ENCODE measurements at places on chromosomes 2 and 18.

GRCh38 chr18:7195266-7195665, 35.6 kb upstream of the LRRC30 start:
- no peak for DNase-seq

- DNase-seq, result no peak
Measured at GRCh38 chr2:123720760-123721159, 304.3 kb upstream of the CNTNAP5 start.

- no peak for DNase-seq
Measured at GRCh38 chr18:13328213-13328612, 109.7 kb downstream of the LDLRAD4 start.

- DNase-seq, result peak; percentile 48
Measured at GRCh38 chr2:101823347-101823791, 125.9 kb downstream of the MAP4K4 start.

DNA sequence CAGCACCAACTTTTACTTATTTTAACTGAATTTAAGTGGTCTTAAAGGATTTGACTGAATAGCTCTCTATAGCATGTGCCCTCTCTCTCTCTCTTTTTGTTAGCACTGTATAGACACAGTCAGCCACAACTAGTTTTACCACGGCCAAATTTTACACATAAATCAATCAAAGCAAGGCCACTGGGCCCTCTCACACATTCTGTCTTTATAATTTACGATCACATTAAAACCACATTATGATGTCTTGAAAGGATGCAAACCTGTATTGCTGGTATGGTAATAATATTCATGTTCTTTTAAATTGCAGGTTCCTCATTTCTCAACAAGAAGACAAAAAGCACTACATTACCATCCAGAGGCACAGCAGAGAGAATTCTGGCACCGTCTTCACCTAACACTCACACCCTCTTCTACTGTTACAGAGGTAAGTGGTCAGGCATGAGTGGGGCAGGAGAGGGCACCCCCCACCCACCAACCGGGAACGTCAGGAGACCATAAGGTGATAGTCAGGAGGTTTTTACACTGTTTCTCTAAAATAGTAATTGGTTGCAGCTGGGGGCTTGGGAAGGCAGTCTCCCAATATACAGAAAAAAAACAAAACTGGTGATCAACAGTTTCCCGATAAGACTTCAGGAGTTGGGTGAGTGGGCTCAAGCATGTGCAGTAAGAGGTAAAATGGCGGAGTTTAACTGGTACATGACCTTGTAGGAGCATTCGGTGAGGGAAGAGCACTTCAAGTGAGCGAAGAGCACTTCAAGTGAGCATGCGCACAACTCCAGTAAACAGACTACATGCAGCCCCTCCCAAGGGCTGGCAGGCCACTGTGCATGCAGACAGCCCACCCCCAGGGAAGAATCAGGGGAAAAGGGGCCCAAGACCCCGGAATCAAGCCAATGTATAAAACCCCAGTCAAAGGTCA, 296.7 kb downstream of the PIEZO2 start:
- no peak for DNase-seq

DNA sequence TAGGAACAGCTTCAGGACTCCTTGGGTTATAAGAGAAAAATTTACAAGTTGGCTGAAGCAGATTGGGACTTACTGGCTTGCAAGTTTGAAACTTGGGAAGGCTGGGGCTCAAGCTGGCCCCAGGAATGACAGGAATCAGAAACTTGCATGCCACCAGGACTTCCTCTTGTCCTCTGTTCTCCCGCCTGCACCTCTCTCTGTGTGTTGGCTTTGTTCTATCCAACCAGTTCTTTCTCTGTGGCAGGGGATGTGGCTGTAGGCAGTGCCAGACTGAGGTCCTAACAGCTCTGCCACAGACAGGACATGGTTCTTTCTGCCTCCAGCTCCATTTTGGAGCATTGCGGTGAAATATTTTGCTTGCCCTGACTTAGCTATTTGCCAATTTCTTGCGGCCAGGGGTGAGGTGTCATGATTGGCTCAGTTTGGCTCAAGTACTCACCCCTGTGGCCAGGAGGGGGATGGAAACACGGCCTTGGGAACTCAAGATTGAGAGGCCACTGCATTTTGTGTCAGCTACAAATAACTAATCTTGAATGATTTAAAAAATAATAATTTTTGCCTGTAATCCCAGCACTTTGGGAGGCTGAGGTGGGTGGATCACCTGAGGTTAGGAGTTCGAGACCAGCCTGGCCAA, 48.9 kb downstream of the MEP1B start:
- no peak for DNase-seq

GRCh38 chr2:112688086-112688880, 32.5 kb upstream of the NT5DC4 start:
- DNase-seq, result peak; percentile 44

GRCh38 chr2:235693279-235693678, 199.4 kb downstream of the AGAP1 start:
- DNase-seq, result no peak

- DNase-seq, result no peak
Measured at GRCh38 chr2:49514201-49514600, 359.9 kb upstream of the FSHR start.

DNA sequence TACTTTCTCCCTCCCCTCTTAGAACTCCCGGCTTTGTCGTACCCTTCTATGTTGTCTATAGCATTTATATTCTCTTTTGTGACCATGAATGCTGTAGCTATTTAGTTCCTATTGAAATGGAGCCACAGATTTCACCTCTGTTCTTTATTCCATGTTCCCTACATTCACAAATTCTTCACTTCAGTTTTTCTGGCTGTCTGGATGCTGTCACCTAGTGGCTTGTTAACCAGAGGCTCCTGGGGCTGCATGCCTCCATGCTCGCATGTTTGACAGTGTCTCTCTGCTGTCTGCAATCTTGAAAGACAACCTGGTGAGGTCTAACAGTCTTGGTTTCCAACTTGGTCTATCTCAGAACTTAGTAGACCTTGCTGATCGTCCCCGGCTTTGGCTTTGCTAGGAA, 48.2 kb downstream of the CFAP221 start:
- DNase-seq, result no peak

DNA sequence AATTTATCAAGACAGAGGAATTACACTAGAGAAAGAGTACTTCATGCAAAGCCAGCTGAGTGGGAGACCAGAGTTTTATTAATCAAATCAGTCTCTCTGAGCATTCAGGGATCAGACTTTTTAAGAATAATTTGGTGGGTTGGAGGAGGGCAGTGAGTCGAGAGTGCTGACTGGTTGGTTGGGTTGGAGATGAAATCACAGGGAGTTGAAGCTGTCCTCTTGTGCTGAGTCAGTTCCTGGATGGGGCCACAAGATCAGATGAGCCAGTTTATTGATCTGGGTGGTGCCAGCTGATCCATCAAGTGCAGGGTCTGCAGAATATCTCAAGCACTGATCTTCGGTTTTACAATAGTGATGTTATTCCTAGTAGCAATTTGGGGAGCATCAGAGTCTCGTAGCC, 21.4 kb upstream of the PDCL3 start:
- DNase-seq, result no peak

DNA sequence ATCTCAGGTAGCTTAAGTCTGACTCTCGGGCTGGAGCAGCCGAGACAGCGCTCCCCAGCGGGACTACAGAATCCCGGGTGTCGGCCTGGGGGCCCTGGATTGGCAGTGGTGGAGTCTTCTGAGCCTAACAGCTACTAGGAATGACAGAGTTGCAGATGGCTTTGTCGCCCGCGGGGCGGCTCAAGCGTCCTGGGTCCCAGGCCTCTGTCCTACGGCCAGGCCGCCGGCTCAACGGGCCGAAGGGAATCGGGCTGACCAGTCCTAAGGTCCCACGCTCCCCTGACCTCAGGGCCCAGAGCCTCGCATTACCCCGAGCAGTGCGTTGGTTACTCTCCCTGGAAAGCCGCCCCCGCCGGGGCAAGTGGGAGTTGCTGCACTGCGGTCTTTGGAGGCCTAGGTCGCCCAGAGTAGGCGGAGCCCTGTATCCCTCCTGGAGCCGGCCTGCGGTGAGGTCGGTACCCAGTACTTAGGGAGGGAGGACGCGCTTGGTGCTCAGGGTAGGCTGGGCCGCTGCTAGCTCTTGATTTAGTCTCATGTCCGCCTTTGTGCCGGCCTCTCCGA, 8.8 kb downstream of the SIX2 start:
- DNase-seq, result no peak

DNA sequence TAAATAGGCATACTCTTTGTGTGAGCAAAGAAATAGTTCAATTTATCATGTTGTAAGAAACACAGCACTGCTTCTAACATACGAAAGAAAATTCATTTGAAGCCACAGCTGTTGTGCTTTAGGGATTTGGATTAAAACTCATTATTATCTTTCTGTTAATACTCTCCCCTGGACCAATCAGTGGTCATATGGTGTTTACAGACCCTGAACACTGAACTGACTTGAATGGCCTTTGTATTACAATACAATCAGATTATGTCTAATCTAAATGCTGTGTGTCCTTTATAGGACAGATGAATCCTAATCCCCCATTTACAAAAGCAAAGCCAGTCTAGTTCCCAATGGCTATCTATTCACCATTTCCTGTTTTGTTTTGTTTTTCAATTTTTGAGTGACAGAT, 36.5 kb downstream of the ZNF385B start:
- DNase-seq, result no peak

- peak; percentile 43 for DNase-seq
Measured at GRCh38 chr18:3466872-3467271, 16.9 kb downstream of the TGIF1 start.

DNA sequence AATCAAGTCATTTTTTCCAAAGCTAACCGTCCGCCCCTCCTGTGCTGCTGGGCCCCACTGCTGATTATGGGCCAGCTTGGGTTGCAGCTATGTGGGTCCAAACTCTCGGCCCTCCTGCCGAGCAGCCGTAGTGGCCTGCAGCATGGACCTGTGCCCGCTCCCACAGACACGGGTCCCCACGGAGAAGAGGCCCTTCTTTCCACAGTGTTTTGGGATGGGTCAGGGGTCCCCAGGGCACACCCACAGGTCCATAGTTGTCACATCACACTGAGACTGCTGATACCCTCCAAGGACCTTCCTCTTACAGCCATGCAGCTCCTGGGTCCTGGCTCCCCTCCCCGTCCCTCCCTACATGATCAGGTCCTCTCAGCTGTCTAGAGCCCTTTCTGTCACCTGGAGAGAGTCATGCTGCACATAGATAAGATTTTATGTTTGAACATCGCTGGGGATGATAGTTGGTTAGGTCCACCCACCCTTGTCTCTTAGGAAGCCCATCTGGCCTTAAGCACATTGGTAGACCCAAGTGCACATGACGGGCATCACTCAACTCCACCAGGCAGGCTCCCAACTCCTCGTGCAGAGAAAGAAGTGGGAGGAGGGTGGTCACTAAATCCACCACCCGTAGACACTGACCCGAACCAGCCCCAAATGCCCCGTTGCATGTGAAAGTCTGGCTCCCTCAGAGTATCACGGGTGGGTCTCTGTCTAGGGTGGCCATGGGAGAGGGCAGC, 17.5 kb downstream of the GPR55 start:
- DNase-seq, result no peak

- DNase-seq, result no peak
Measured at GRCh38 chr2:161436411-161436810, 20.3 kb downstream of the TBR1 start.

DNA sequence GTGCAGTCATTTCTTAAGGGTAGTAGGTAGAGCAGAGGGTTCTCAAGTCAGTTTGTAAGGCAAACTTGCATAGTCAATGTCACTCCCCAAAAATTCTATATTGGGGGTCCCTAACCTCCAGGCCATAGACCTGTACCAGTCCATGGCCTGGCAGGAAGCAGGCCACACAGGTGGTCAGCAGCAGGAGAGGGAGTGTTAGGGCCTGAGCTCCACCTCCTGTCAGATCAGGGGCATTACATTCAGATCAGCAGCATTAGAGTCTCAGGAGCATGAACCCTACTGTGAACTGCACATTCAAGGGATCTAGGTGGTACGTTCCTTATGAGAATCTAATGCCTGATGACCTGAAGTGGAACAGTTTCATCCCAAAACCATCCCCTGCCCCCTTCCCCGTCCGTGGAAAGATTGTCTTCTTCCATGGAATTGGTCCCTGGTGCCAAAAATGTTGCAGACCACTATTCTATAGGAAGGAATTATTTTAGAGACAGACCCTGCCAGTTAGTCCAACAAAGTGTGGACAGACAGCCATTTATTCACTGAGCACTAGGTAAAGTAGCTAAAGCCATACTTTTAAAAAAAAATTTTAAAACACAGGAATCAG, 6.7 kb downstream of the COA5 start:
- DNase-seq, result peak; percentile 11

DNA sequence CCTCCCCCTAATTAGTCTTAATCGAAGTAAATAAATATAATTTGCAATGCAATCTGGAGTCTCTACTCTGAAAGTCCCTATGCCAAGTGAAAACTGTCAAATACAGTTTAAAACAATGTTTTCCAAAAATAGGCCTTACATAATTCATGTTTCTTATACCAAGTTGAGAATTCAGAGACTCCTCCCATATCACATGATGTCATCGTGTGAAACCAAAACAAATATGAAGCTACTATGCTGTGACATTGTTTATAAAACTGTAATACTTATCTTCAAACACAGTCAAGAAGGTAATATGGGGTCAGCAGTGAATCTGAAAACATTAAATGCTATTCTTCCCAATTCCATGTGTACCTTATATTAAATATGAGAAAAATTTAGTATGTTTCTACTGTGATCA, 940.2 kb upstream of the FANCL start:
- no peak for DNase-seq

Data from inflammatory macrophage treated with lipopolysaccharide for 4 hours (primary cell).